Frontal cortex (tissue), 4 donors: ENCODE measurements at places on chromosomes 5 and 9. TPM values are rescaled to one million over a fixed set of nuclear protein-coding genes. Genes with fewer than 3 reads are reported as not detected.

DNA sequence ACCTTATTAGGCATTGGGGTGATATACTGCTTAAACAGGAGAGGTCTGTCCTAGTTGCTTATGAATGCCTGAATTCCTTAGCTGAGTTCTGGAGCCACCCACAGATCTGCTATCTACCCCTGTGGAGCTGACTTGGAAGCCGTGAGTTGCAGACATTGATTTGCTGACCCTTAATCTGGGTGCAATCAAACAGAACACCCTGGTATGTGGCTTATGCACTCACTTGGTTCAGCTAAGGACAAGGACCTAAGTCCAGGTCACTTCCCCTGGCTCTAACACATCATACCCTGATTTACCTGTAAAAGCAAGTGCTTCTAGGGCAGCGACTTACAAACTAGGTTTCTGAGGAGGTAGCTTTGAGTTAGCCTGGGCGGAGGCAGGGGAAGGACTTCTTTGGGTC lies 41.6 kb upstream of the TLR4 start:
- no peak for DNase-seq

DNA sequence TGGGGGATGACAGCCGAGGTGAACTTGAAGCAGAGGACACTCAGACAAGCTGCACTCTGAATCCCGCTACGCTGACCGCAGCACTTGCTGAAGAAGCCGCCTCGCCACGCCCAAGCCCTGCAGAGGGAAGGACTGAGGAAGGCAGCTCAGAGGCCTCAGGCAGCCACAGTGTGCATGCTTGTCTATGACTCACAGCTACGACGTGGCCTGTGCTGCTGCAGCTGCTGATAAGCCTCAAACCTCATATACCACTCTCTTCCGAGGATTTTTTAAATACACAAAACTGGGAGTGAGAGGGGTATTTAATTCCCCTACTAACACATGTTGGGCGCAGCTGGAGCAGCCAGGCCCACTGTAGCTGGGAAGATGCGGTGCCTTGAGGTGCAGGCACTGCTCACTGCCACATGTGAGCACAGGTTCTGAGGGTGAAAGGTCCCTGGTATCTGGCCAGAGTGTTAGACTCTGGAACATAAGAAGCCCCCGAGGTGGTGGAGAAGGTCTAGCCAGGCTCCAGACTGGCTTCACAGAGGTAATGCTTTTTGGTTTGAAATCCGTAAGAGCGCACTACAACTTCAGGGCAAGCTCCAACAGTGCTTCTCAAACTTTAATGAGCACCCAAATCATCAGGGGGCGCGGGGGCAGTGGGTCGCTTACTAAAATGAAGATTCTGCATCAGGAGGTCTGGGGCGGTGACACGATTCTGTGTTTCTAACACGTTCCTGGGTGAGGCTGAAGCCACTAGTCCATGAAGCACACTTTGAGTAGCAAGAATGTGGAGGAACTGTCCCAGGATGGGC lies 196.8 kb downstream of the AUH start:
- DNase-seq, result no peak

The ROPN1L gene
- 1.2 TPM for total RNA-seq

The URM1 gene
- total RNA-seq, result 17.9 TPM

DNA sequence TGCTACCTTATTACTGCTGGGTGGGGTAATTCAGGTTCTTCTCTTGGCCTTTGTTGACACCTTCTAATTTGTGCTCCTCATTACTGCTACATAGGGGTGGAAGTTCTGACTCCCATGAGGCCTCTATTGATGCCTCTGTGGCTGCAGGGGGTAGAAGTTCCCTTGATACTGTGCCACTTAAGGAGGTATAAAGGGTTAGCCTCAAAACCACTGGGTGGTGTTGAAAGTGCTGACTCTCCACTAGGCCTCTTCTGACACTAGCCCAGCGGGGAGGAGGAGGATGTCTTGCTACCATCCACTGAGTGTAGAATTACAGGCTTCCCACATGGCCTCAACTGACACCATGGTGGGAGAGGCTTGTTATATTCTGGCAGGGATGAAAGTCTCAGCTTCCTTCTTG lies 36.7 kb upstream of the CCDC112 start:
- no peak for DNase-seq

DNA sequence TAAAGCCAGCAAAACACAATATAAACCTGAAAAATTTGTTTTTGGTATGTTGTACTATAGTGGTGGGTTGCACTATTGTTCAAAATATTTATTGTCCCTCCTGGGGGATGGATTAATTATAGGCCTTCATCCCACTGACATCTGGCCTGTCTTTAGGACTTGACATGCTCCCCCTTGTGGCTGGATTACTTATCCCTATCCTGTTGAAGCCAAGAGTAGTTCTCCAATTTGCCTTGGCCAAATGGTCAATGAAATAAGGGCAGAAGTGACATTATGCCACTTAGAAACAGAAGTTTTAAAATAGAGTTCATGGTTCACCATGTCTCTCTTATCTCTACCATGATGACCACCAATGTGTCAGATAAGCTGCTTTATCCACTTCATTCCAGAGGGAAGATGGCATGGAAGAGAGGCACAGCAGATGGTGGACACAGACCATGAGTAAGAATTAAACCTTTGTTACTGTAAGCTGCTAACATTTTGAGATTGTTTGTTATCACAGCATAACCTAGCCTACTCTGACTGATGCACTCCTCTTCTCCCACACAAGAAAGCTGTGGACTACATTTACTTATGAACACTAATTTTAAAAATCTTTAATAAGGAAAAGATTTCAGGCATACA lies 29.2 kb upstream of the ARHGEF28 start:
- DNase-seq, result no peak

DNA sequence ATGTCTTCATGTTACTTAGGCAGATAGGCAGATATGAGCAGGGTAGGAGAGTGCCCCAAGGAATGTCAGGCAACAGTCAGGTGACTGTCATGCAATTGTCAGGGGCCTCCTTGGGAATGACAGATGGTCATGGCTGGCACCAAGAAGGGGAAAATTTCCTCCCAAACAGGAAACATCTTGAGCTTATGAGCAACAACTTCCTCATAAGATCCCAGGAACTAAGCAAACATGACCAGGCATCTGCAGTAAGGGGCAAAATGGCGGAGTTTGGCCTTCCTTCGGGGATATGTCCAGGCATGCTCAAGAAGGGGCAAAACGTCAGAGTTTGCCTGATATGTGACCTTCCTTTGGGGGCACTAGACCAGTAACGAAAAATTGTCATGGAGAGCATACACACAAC lies 591.8 kb downstream of the PDE4D start:
- no peak for DNase-seq

- no peak for DNase-seq
These were observed 9.0 kb downstream of the OR1J1 start for GRCh38 chr9:122468735-122469134.

The TOMM5 gene
- total RNA-seq, result 75.0 TPM

DNA sequence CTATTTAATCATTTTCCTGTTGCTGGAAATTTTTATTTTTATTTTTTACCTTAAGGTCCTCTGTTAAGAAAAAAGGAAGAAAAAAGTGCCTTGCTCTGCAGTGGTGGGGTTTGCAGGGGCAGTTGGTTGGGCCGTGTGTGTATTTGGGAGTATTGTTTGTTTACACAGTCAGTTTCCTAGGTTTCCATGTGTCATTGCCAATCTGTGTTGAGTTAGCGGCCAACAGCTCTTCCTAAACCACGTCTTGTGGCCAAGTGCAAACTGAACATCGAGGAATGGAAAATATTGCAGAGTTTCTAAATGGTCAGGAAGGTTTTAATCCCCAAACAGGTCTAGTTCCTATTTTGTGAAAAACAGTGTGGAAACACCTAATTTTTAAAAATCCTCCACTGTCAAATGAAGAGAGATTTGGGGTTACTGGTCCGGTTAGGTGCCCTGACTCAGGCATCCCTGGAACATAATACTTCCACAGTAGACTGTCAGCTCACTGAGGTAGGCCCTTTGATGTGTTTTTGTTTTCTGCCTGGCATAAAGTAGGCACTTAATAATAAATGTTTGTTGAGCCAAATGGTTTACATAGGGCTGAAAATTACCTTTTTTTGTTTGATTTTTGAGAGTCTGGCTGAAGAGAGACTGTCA lies 37.0 kb downstream of the MAMDC2 start:
- no peak for DNase-seq

- DNase-seq, result no peak
These were observed 190.5 kb downstream of the TTLL11 start for GRCh38 chr9:121902461-121903135.

- DNase-seq, result no peak
These were observed 41.7 kb downstream of the SMIM15 start for GRCh38 chr5:61120534-61120933.

The CDC20B gene
- not detected for total RNA-seq
